NCI-H1048 (cell line): ENCODE measurements at places on chromosomes 1 and 21.

GRCh38 chr1:975896-976683 is 5.8 kb downstream of the PERM1 start:
- no peak for DNase-seq

GRCh38 chr1:34199927-34200326 is 23.2 kb downstream of the C1orf94 start:
- DNase-seq = no peak

GRCh38 chr1:24009406-24009805 is 29.3 kb upstream of the SRSF10 start:
- DNase-seq = no peak

- DNase-seq = no peak
Observed at GRCh38 chr1:58783090-58783992, 506 bp downstream of the JUN start.

- DNase-seq = no peak
Observed at GRCh38 chr1:185397183-185397582, 80.1 kb upstream of the IVNS1ABP start.

DNA sequence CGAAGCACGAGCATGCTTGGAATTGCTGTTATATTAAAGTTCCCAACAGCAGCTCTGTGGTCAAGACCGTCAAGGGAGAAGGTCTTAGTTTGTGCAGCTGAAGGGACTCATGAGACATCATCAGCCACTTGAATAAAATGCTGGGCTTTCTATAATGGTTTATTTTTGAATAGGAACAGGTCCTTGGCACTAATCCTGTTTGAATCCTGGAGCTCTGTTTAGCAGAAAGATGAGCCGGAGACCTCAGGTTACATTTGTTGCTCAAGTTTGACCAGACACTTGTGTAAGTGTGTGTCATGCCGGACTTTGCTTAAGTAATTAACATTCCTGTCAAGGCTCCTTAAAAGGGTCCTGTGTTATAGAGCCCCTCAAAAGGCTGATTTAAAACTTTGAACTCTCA is 186.5 kb downstream of the ROR1 start:
- DNase-seq = no peak

DNA sequence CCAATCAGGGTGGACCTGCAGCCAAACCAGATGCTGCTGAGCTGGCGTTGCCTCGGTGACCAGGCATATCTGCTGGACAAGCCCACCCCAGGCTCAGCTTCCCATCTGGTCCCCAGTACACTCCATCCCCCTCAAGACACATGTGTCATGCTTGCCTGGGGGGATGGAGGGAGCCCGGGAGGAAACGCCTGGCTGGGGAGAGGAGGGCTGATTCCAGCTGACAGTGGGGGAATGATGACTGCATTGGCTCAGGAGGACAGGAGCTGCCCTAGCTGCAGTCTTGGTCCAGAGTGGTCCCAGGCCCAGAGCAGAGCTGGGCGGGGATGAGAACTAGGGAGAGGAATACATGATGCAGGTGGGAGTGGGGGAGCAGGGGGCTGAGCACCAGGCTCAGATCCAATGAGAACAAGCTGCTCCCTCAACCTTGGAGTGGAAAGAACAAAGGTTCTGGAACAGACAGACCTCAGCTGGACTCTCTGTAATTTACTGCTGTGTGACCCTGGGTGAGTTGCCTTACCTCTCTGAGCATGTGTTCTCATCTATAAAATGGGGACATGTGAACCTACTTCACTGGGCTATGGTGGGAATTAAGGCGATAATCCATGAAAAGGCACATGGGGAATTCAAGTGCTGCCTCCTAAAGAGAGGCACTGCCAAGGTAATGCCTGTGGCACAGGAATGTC is 23.1 kb upstream of the ECE1 start:
- no peak for DNase-seq

GRCh38 chr1:224730965-224731364 is 114.8 kb downstream of the CNIH3 start:
- no peak for DNase-seq

- DNase-seq = no peak
Observed at GRCh38 chr1:230537456-230537855, 104.8 kb upstream of the COG2 start.

DNA sequence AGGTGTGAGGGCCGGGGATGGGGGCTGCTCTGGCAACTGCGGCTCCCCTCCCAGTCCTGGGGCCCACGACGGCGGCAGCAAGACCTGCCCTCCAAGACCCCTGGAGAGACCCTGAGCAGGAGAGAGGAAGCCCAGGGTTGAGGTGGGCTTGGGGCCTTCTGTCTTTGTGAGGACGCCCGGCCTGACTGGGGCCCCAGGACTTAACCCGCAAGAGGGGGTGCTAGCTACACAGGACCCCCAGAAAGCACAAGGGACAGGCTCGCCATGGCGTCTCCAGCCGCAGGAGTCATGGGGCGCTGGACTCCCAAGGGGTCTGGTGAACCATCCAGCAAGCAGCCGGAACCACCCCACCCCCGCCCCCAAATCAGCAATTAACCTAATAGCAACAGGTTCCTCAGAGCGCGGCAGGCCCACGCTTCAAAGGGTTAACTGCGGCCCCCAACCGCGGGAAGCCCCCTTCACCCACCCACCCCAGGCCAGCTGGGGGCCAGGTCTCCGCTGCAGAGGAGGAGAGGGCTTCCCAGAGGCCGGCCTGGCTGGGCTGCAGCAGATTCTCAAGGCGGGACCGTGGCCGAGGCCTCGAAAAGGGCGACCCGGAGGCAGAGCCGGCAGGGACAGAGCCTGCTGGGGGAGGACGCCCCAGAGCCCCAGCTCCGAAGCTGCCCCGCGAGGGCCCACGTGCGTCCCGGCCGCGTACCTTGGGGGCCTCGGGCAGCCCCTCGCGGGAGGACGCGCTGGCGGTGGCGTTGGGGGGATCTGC is 525 bp downstream of the C1QTNF12 start:
- no peak for DNase-seq

GRCh38 chr1:54156986-54157385 is 4.2 kb upstream of the CDCP2 start:
- no peak for DNase-seq
